ENCODE measurements at places on chromosomes 1 and 21.

- DNase-seq = no peak
These were observed 14.5 kb downstream of the HHAT start for GRCh38 chr1:210342986-210343780.

GRCh38 chr1:33872275-33872674, 8.4 kb downstream of the HMGB4 start:
- DNase-seq = no peak

- peak; percentile 26 for DNase-seq
These were observed 1.9 kb downstream of the S100A11 start for GRCh38 chr1:152034654-152035538.

GRCh38 chr1:154990276-154990675, 3.1 kb upstream of the LENEP start:
- DNase-seq = no peak

DNA sequence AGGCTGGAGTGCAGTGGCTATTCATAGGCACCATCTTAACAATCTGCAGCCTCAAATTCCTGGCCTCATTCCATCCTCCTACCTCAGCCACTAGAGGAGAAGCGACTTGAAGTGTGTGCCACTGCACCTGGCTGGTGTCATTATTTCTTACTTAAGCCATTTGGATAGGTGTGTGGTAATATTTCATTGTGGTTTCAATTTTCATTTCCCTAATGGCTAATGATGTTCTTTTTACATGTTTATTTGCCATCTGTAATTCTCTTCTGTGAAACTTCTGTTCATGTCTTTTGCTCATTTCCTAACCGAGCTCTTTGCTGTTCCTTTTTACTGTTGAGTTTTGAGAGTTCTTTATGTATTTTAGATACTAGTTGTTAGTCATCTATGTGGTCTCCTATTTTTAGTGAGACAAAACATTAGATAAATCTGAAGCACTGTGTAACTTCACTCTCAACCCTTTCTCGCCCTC, 66.8 kb downstream of the SLC27A3 start:
- DNase-seq = peak; percentile 44

DNA sequence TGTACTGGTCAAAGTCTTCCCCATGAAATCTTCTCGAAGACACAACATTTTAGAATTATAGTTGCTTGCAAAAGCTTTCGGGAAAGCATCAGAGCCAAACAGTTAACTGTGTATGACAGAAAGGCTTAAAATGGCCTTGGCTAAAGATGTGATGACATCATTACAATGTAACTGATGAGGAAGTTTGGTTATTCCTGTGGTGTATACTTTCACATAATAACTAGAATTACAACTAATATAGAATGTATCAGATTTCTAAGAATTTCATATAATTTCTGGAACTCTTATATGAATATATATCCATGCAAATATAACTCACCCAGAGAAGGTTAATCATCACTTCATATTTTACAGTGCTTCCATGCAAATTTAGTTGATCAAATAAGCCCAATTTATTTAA, 8.4 kb downstream of the TP73 start:
- DNase-seq = no peak

DNA sequence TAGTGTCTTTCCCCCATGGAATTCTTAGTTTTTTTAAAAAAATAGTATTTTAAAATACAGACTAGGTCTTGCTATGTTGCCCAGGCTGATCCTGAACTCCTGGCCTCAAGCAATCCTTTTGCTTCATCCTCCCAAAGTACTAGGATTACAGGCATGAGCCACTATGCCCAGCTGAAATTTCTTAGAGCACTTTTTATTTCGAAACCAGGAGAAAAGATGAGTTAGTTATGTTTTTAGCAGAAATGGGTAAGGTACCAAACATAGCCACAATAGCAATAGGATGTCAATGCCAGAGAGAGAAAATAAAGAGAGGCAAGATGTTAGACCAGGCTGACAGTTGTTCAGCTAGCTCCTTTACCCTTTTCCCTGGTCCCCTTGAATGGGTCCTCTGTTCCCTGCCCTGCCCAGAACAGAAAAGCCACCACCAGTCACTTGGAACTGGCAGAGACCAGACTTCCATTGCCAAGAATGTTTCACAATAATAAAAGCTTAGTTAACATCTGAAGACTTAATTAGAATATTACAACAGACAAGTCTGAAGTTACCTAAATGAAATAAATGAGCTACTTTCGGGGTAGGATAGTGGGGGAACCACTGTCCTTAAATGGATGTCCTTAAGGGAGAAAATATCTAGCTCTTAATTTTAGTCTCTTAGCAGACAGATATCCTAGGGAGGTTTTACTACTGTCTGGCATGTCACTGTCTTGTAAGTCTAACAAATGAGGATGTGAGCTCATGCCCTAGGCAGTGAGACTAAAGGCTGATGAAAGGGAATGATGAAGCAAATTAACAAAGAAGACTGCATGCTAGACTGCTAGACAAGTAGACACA, 54.3 kb downstream of the ABL2 start:
- DNase-seq = no peak
